Fibroblast of upper back skin (primary cell): ENCODE measurements at places on chromosomes 13 and 19.

DNA sequence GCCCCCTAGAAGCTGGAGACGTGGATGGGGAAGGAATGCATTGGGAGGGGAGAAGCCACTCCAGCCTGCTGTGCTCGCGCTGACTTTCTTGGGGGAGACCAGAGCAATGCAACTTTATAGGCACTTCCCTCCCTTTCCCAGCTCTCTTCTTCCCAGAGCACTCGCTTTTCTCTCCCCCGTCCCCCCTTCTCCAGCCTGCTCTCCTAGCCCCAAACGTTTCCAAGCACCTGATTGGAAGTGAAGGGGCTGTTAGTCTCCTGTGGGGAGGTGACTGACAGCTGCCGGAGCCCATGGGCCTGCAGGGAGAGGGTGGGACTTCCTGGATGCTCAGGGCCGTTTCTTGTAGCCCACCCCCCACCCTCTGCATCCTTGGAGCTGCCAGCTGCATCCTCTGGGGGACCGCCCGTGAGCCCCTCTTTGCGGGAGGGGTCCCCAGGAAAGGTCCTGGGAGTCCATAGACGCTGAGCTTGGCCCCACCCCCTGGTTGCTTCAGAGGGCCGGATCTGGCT is 2.5 kb downstream of the HDGFL2 start:
- peak; percentile 77 for DNase-seq

DNA sequence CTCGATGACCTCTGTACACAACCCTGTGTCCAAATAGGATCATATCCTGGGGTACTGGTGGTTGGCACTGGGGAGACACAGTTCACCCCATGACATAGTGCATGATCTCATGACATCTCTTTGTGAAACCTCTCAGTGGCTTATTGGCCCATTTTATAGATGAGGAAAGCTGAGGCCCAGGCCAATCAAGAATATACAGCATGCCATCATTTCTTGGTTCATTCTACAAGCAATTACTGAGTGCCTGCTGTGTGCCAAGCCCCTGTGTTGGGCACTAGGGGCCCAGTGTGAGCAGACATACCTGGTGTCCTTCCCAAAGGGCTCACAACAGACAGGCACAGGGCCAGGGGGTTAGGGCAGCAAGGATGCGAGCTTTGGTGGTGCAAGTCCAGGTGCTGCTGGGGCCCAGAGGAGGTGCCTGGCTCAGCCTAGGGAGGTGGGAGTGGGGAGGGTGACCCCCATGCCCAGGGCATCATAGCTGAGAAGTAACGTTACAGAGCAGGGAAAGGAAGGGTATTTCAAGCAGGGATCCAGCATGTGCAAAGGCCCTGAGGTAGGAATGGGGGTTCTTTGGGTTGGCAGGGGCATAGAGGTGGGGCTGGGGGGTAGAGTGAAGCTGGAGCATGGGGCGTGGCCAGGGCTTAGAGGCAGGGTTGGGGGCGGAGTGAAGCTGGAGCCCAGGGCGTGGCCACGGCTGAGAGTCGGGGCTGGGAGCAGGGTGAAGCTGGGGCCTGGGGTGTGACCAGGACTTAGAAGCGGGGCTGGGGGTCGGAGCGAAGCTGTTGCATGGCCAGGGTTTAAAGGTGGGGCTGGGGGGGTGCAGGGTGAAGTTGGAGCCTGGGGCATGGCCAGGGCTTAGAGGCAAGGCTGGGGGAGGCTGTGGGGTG is 20.7 kb downstream of the COLGALT1 start:
- no peak for DNase-seq

GRCh38 chr13:41746259-41746658 is 214.7 kb downstream of the VWA8 start:
- DNase-seq, result peak; percentile 78

- peak; percentile 86 for DNase-seq
Observed at GRCh38 chr13:29969286-29969685, 118.9 kb upstream of the UBL3 start.

GRCh38 chr13:113667771-113668490 is 912 bp downstream of the GRK1 start:
- DNase-seq, result no peak
